RCC 7860 (cell line): ENCODE measurements at places on chromosomes 1 and 21.

DNA sequence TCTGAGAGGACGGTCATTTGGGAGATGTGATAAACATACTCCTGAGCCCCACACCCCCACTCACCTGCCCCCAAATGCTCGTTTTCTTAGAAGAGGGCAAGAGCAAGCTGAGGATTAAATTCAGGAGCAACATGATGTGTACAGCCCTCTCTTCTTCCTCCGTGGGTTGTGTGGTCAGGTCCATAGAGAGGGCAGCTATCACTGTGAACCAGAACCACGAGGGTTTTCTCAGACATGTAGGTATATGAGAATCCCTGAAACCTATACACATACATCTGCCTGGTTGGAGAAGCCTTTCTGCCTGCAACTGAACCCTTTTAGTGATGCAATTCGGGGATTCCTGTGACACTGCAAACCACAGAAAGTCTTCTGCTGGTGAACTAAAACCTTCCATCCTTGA, 38.9 kb downstream of the PGM1 start:
- DNase-seq: no peak

GRCh38 chr1:228160201-228160761, 5.3 kb upstream of the IBA57 start:
- no peak for DNase-seq

- peak; percentile 93 for DNase-seq
Observed at GRCh38 chr1:32919811-32920733, 18.9 kb upstream of the TMEM54 start.

DNA sequence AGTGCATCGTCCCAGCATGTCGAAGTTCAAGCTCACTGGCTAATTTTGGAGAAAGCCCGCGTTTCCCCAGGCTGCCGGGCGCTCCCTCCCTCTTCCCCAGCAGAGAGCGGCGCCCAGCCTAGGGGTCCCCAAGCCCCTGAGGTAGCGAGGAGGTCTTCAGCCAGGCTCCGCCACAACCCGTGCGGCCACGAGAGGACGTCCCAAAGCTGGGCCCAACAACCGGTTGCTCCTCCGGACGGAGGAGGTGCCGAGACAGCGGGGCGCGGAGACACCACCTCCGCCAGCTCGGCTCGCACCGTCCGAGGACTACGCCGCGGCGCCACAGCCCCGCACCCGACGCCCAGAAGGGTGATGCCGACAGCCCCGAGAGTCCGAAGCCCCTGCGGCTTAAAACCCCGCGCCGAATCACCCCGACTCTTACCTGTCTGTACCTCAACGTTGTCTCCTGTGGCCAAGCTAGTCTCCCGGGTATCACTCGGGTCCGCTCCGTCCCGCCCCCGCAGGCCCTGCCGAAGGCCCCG, at the start of gene DENND2C:
Gene DENND2C, minus strand, starts transcription at position 488 of the 521 bp plus-strand sequence. CDS start 44,065 bp downstream, outside the sequence.
- no peak for DNase-seq

- no peak for DNase-seq
Observed at GRCh38 chr1:73326663-73327062, 871.3 kb downstream of the LRRIQ3 start.

DNA sequence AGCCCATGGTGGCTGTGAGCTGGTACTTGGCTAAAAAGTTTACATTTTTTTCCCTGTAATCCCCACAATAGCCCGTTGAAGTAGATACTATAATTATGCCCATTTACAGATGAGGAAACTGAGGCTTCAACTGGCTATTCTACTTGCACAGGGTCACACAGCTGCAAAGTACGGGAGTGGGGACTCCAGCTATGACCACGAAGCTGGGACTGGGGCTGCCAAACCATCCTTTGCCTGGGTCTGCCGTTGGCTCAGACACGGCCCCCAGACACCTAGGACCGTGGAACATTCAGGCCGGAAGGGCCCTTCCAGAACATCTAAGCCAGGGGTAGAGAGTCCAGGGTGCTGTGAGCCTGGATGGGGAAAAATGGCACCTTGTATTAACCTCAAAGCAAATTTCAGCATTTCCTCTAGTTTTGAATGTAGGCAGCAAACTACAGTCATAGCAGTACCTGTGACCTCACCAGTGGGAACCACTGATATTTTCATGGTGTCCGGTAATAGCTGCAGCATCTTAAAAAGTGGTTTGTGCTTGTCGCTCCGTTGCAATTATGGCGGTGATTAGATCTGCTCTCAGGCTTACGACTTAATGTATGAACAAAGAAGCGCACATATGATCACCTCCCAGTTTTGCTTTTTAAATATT, 4.3 kb downstream of the TP73 start:
- no peak for DNase-seq

GRCh38 chr1:112337028-112337531, 58.9 kb upstream of the CTTNBP2NL start:
- no peak for DNase-seq

DNA sequence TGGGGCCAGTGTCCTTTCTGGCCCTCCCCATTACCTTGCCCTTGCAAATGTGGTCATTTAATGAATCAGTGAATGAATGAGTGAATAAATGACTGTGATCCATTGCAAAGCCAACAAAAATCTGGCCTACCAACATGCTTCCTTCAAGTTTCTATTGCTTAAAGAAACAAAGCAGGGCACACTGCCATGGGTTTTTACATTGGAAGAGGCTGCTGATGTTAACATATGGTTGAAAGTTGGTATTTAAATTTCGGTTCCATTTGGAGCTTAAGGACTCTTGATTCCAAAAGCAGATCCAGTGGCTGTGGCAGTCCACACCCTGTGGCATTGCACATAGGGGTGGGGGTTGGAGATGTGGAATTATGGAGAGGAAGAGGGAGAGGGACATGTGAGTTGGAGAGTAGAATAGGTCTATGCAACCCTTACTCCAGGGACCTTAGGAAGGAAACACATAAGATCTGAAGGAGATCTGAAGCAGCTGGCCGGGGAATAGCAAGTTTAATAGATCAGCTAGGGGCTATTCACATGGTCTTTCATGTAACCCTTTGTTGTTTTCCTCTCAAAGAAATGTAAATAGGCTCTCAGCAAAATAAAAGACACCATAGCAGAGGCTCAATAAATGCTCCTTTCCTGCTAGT, 7.2 kb downstream of the ABCA4 start:
- DNase-seq: no peak

GRCh38 chr1:229769006-229769405, 143.0 kb downstream of the URB2 start:
- no peak for DNase-seq
